CD4-positive, alpha-beta memory T cell (primary cell): ENCODE measurements at places on chromosomes 12 and 14.

DNA sequence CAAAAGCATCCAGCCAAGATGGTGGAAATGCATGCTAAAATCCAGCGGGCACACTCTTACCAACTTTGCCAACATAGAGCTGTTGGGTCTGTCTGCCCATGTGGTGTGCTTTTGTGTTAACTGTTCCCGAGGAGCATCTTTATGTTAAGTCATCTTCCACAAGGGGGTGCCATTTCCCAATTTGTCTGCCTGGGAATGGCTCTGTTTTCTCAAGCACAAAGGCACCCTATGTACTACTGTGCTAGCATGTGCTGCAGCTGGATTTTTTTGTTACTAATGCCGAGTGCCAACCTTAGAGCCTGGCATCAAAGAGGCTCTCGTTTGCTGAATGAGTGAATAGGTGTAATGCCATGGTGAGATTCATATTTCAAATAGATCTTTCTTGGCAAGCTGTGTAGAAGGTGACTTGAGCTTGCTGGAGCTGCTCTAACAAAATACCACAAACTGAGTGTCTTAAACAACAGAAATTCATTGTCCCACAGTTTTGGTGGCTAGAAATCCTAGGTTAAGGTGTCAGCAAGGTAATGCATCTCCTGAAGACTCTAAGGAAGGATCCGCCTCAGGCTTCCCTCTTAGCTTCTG is 74.3 kb downstream of the TRHDE start:
- no peak for DNase-seq

DNA sequence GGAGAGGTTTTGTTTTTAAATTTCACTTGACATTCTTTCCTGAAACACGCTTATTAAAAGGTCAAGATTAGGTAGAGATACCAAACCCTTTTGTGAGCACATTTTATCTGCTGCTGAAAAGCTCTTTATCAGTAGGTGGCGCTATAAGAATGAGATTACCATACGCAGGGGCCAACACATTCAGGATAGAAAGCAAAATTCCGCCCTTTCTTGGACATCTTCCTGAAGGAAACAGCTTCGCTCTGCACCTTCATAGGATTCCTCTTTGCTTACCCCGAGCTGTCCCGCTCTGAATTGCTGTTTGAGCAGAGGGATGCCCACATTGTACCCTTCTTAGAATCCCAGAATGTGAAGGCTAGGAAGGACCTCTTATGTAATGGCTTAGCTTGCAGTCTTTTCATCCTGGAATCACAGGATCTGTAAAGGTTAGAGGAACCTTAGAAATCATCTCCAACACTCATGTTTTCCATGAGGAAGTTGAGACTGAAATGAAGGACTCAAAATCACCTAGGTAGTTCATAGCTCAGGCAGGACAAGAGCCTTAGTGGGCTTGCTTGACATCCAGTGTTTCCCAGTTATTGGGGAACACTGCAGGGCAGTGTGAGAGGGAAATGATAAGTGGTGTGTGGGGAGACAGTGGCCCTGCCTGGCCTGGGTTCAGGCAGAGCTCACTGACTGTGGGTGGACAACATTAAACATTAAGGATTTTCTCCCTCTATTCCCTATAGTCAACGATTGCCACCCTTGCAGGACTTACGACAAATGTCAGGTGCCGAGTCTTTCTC is 38.7 kb upstream of the CRY1 start:
- DNase-seq = peak; percentile 49

GRCh38 chr14:102201353-102201738 is 61.6 kb downstream of the WDR20 start:
- DNase-seq = peak; percentile 26

DNA sequence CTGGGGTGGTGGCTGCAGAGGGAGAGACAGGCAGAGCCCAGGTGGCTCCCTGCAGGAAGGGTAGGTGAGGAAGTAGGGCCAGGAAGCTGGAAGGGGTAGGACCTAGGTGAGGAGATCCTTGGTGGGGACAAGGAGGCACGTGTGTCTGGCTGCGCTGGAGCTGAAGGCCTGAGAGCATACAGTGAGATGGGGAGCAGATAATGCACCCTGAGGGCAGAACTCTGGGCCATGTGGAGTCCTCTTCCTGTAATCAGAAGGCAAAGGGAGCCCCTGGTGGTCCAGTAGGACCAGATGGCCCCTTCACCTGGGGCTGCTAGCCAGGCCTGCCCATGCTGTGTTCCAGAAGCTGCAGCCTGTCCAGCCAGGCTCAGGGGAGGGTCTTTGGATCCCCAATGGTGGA is 15.3 kb upstream of the KRT80 start:
- no peak for DNase-seq

- no peak for DNase-seq
These were observed 195.1 kb upstream of the RTL1 start for GRCh38 chr14:101098641-101099040.

DNA sequence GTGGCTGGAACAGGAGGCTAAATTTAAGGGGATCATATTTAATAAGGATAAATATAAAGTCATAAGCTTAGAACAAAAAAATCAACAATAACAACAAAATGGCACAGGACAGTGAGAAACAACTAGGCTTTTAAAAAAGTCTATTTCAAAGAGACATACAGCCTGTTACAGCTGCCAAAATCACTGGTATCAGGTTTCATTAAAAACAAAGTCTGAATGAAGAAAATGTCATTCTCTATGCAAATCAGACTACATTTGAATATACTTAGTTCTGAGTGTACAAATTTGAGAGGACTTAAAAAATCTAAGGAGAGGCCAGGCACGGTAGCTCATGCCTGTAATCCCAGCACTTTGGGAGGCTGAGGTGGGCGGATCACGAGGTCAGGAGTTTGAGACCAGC is 44.0 kb downstream of the TFCP2 start:
- DNase-seq = no peak

- no peak for DNase-seq
These were observed 126.9 kb upstream of the FGD4 start for GRCh38 chr12:32272465-32272864.

DNA sequence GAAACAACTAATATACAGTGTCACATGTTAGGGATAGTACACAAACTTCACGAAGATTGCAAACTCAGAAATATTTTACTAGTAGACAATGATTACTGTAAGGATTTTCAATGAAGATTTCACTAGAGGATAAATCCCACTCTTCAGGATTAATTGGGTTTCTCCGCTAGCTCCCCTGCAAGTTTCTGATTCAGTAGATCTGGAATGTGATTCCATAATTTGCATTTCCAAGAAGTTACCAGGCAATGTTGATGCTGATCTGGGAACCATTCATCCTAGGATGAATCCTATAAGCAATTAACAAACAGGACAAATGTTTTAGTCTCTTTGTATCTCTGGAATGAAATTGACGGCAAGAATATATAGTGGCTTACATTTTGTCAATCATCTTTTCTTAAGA is 272.4 kb downstream of the ALX1 start:
- no peak for DNase-seq

- DNase-seq = no peak
These were observed 125.6 kb downstream of the RBM19 start for GRCh38 chr12:113840401-113841042.

GRCh38 chr14:58739674-58740073 is 101.9 kb downstream of the DACT1 start:
- DNase-seq = no peak

DNA sequence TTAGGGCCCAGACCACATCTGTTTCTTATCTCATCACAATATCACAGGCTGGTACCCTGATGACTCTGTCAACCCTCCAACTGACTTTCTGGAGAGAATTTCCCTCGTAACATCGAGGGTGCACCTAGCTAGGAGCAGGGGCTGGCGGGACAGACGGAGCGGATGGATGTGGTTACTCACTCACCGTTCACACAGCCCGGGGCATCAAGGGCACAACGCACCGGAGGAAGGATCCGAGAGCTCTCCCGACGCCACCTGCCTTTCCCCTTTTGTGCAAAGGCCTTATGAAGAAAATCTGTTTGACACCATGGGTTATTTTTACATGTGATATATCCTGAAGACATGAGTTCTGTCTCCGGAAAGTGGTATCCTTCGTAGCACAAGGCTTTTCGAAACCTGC is 31.4 kb downstream of the SLC15A4 start:
- no peak for DNase-seq

GRCh38 chr14:49424436-49425331 is 161.5 kb downstream of the RPS29 start:
- no peak for DNase-seq

DNA sequence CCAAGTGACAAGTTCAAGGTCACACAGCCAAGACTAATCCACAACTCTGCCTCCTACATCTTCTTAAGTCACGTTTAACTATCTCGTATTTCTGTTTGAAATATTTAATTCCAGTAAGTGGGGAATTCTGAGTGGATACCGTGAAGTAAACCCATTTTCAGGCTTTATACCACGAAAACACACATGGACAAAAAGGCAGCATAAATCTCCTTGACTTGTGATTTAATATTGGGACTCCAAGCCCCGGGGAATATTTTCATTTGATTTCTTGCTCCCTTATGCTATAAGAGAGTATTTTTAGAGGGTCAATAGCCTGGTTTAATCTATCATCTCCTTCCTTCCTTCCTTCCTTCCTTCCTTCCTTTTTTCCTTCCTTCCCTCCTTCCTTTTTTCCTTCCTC is 716.7 kb downstream of the VRK1 start:
- DNase-seq = no peak

GRCh38 chr12:14007639-14008038 is 26.2 kb upstream of the GRIN2B start:
- no peak for DNase-seq

DNA sequence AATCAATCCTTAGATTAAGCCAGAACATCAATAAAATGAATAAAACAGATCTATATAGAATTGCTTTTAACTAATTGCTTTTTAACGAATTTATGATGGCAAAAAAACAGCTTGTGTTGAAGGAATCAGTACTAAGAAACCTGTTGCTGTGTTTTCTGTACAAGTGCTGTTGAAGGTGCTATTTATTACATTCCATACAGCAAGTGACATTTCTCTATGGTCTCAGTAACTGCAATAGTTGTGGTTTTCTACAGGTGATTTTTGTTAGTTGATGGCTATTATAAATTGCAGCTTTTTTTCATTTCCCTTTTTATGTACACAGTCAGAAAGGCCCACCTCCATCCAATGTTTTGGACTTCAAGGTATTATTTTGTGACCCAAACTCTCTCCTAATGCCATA is 56.6 kb downstream of the SLC2A13 start:
- no peak for DNase-seq

DNA sequence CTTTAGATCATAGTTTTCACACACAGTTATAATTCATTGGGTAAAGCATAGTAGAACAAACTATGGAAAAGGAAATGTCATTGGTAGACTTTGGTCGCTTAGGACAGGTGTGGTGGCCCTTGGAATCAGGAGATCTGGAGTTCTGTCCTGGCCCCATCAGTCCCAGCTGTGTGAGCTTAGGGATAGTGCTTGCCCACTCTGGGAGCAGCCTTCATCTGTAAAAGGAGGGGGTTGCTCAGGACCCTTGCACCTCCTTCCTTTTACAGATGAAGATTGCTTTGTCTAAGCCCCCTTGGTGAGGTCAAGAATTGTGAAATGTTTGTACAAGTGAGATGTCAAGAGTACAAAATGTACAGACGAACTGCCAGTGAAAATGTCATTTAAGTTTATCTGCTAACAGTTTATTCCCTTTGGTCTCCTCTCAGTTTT is 93.2 kb downstream of the BORCS5 start:
- DNase-seq = no peak

- no peak for DNase-seq
These were observed 168.8 kb downstream of the ANO4 start for GRCh38 chr12:100963381-100963780.

DNA sequence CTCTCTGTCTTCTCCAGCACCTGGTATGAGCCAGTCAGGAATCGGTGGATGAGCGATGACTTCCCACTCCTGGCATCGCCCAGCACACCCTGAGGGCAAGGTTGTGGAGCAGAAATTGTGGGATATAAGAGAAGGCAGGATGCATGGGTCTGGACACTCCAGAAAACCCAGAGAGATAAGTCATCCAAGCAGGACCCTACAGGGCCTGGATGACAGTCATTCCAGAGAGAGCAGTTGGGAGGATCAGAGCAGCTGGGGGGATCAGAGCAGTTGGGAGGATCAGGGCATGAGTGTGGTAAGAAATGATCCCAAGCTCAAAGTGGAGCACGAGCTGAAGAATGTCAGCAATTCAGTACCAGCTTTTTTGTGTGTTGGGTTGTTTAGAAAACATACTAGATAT is 4.0 kb downstream of the AGAP2 start:
- no peak for DNase-seq

- peak; percentile 38 for DNase-seq
These were observed 74.3 kb upstream of the ST8SIA1 start for GRCh38 chr12:22408610-22409376.

- peak; percentile 46 for DNase-seq
These were observed 5.7 kb downstream of the WNT5B start for GRCh38 chr12:1634590-1635191.

GRCh38 chr12:75995691-75996090 is 35.9 kb downstream of the PHLDA1 start:
- DNase-seq = no peak

DNA sequence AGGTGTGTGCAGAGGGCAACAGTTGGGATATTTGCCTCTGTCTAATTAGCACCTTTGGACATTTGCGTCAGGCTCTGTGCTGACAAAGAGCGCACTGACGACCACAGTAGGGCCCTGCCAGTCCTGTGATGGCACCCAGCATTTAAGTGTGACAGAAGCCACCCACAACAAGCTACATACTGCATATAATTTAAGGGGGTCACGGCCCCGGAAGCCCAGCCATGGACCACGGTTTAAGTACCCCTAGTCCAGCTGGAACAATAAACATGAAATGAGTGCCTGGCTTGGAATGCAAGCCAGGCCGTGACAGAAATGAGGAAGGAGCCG is 16.8 kb upstream of the DYNC1H1 start:
- no peak for DNase-seq

DNA sequence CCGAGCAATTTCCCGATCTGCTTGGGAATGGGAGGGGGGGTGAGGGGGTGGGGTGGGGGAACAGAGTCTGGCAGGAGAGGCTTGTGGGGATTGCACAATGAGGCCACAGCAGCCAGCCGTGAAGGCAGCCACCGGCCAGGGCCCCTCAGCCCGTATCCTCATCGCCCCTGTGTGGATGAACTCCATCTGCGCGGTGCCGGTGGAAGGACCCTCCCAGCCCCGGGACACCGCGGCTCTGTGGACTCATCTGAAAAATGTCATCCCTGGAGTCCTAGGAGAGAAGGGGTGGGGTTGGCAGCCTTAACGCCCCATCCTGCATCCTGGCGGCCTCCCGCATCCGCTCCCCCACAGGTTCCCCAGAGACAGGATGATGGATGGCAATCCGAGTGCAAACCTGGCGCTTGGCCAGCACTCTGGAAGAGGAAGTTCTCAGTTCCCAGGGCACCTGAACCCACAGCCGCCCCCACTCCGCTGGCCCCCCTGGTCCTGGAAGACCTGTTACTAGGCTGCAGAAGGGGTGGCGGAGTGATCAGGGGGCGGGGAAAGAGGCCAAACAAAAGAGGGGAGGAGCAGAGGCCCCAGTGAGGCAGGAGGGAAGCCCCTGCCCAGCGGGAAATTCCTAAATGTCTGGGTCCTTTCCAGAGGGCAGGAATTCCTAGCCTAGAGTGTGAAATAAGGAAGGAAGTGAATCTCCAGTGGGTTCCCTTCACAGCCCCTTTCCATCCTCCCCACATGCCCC is 1.2 kb upstream of the TNFAIP2 start:
- DNase-seq = no peak
